Kidney glomerular epithelial cell (primary cell): ENCODE measurements at places on chromosomes 16 and 17.

DNA sequence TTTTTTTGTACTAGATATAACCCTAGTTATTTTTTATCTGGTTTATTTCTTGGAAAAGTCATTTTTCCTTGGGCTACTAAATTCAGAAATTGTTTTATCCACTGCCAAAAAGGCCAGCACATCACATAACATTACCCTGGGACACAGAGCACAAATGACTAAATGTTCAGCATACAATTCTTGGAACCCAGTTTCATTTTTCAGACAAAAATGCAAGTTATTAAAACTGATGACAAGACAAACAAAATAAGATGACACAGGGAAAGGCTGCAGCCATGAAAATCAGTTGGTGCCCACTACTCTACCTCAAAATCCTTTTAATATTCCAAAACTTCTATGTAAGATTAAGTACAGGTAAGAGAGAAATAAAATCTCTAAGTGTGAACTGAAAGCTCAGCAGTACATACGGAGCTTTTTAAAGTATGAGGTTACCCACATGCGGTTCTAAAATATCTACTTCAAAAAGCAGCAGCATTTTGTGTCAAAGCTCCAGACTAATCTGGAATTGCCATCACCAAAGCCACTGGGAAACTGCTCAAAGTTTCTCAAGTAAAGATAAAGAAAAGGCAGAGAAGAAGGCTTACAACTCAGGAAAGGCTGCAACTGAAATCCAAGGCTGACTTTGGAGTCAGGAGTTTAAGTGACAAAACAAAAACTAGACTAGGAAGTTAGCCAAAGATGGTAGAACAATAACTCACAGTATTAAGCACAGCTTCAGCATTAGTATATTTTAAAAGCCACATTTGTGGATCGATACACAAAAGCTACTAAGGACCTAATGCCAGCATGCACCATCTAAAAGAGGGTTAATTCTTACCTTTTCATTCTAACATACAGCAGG is 41.4 kb downstream of the AP1G1 start:
- no peak for DNase-seq

DNA sequence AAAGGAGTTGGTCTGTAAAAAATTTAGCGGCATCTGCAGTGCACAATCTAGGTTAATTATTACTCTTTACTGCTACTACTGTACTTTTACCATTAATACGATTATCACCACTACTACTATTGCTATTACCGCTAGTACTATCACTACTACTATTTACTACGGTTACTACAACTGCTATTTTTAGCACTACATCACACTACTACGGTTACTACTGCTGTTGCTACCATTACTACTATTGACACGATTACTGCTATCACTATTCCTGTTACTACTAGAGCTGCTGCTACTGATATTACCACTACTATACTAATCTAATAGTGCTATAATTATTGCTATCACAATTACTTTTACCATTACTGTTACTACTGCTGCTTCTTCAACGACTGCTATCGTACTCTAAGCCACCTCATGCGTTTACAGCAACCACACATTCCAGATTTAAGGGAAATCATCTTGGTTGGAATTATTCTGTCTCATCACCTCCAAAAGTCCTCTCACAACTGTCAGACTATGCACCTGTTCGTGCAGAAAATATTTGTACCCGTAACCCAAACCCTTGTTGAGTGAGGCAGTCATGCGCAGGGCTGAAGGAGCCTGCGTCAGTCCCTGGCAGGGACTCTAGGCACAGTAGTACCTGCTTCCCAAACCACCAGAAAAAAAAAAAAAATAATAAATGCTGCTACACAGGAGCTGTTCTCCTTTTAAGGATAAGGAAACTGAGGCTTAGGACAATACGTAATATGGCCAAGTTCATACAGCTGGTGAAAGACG is 59.5 kb downstream of the MAF start:
- DNase-seq, result no peak

DNA sequence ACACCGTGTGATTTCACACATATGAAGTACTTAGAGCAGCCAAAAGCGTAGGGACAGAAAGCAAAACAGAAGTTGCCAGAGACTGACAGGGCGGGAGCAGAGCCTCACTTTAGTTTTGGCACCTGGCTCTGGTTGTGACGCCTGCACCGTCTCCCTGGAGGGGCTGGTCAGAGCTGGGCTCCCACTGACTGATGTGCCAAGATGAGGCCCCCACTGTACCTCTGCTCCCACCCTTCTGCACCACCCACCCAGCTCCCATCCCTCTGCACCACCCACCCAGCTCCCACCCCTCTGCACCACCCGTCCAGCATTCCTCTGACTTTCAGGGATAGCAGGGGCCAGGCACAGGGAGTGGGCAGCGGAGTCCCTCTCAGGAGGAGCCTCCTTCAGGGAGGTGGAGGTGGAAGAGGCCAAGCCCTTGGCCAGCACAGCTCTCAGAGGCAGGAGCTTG is 3.2 kb upstream of the PRSS21 start:
- no peak for DNase-seq

- DNase-seq, result no peak
Observed at GRCh38 chr17:66695098-66695497, 139.8 kb upstream of the CACNG5 start.

- peak; percentile 73 for DNase-seq
Observed at GRCh38 chr17:28725166-28725659, 820 bp downstream of the TLCD1 start.

DNA sequence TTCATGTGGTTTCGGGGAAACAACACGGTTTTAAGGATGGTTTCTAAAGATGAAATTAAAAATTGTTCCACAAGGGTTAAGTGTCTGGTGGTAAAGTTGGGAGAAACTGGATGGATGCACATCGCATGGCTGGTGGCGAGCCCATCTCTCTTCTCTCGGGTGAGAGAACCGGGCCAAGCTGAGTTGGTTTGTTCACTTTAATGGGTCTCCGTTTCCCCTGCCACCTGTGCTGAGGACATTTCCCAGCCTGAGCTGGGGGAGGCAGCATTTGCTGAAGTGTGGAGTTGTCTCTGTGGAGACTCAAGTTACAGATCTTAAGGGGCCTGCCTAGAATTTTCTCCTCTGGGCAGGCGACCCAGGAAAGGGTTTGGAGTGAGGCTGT is 7.9 kb downstream of the FUS start:
- no peak for DNase-seq

DNA sequence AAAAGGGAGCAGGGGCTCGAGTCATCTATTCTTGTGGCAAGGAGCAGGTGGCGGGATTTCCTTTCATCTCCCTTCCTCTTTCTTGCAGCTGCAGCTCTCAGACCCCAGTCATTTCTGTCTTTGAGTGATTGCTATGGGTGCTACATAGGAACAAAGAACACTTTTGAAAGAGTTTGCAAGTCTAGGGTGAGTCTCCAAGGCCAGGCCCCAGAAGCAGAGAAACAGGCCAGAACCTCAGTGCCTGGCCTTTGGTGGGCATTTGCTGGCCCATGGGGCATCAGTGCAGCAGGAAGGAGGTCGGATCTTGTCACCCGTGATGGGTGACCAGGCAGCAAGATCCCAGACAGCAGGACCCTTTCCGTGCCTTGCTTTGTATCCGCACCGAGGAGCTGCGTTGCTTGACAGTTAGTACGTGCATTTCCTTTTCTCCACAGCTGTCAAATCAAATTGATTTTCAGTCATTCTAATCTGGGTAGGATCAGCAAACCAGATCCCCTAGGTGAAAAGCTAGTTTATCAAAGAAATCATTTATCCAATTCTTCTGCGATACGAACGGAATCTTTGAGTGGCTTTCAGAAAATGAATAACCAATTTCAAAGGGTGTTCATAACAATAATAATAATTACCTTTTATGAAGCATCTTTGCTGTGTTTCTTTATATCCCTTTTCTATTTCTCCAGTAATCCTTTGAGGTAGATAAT is 244.6 kb upstream of the MAF start:
- no peak for DNase-seq

- no peak for DNase-seq
Observed at GRCh38 chr16:50539053-50539695, 9.0 kb upstream of the NKD1 start.

DNA sequence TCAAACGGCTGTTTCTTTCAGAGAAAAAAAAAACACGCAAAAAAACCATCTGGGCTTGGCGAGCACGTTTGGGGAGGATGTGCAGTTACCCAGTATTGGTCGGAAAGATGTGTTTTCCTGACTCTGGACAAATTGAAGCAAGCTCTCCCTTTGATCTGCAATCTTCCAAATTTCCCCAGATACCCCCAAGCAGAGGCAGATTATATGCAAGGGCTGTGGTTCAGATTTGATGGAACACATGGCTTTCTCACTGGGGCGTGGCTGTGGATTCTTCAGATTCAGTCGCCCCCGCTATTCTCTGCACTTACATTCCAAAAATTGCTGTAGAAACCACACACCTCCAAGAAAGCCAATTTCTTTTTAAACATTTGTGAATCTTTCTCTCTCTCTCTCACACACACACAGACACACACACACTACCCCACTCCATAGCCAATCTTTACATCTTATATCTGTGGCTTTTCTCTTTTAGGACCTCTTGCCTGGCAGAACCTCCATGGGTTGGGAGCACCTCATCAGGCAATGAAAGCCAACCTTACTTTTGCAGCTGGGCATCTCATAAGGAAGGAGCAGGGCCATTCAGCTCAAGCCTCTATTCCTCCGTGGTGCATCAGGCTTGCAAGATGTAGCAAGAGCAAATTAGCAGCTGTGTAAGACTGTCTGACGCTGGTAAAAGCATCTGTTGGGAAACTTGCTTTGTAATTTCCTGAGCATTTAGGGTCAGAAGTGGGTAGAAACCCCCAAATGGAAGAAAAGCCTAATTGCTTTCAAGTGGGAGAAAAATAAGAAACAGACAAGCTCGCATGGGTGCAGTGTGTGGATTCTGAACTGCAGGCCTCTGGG is 103.9 kb upstream of the FAM20A start:
- DNase-seq, result no peak

- no peak for DNase-seq
Observed at GRCh38 chr16:46949241-46949892, 24.1 kb downstream of the DNAJA2 start.
